Stimulated activated CD8-positive, alpha-beta memory T cell treated with anti-CD3 and anti-CD28 coated beads, Interleukin-2, amount 100 ng/mL, for 1 hour (primary cell): ENCODE measurements at places on chromosomes 5 and 9.

DNA sequence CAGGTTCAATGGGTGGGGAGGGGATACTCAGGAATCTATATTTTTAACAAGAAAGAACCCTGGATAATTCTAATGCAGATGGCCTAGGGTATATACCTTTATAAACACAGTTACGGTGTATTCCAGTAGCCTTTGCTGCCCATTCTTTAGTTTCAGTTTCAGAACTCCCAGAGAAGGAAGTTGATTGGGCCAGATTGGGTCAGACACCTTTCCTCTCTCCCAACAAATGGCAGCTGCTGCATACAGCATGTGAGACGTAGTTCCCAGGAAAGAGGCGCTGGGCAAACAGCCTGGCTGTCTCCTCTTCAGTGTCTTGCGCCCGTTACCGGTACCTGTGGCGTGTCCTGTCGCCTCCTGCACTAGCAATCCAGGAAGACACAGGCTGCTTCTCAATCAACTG, 20.4 kb downstream of the ACO1 start:
- DNase-seq = no peak

DNA sequence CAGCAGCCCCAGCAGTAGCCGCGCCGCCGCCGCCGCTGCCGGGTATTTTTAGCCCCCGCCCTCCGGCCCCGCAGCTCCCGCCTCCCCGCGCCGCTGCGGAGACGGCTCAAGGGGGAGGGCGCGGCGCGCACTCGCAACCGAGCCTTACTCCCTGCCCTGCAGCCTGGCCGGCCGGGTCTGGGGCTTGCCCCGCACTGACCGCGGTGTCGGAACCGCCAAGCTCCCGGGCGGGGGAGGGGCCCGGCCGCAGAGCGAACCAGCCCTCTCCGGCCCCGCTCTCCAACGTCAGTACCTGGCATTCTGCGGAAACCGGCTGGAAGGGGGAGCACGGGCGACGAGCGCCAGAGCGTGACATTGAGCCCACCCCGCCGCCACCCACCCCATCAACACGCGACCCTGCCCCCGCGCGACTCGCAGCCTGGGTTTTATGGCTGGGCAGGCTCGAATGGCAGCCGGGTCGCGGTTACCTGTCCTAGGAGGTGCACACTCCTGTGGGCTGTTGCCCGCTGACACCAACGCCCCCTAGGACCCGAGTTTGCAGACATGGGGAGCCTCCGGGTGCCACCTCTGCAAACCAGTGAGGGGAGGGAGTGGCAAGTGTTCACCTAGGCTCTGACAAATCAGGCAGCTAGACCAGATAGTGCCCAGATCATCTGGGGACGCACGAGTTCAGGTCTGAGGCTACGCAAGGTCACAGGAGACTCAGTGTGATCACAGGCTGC, at the start of gene ACSL6:
Gene ACSL6, minus strand, starts transcription at position 37 of the 722 bp plus-strand sequence. CDS start 105 bp downstream, outside the sequence.
- no peak for DNase-seq

DNA sequence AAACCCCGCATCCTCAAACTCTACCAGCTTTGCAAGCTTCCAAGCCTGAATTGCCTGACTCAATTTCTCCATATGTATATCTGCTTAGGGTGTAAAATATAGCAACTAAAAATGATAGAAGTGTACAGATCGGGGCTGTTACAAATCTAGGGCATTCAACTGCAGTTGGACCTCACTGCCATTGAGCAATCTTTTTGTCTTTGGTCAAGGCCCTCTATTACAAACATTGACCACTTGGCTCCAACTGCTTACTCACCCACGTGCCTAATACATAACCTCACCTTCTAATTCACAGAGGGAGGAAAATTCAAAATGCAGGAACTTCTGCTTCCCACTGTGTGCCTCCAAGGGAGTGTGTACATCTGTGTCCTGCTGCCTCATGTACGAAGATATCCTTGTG, 10.0 kb downstream of the LRRC70 start:
- DNase-seq = no peak

DNA sequence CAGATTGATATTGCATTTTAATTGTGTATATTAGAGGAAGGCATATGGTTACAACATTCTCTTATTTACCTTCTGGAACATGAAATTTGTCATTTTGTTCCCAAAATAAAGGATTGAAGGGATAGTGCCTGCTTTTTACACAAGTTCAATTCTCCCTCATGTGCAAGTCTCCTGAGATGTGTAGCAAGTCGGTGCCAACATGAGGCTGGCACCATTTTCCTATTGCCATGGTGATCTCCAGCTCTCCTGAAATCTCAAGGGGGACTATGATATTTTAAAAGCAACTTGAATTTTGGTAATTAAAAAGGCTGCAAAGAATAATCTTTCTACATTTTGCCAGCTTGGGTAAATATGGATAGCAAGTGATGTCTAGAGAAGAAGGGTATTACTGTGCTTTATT, 693.3 kb upstream of the WWC1 start:
- DNase-seq = no peak

GRCh38 chr9:2208991-2209390, 193.8 kb downstream of the SMARCA2 start:
- no peak for DNase-seq

DNA sequence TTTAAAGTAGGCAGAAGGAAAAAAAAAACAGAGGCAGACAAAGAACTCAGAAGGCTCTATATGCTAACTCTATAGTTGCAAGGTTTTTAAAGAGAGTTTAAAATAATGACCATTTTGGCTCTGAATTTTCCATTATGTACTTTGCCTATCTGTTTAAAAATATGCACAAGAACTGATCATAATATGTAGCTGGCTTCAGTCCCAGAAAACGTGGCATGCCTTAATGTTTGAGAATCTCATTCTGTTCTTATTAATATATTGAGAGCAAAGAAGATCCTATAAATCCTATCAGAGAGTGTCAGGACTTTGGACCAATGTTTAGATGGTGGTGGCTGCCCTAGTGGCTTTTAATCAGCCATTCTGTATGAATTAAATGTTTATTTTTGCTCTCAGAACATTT, 121.5 kb downstream of the JMY start:
- DNase-seq = no peak

DNA sequence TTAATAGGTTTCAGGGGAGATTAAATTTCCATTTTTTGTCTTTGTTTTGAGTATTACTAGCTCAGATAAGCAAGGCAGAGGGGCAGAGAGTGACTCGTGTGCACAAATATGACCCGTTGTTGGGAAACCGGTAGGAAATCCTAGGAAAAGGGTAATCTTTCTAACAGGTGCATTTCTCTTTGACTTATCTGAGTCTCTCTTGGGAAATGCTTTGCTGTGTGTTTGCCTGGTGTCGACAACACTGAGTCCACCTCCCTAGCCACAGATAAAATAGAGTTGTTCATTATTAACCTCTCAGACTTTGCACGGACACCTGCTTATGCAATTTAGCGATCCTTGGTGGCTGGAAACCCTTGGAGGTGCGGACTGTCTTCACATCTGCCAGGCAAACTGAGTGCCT, 164.2 kb downstream of the FGF1 start:
- DNase-seq = no peak

- no peak for DNase-seq
Observed at GRCh38 chr9:98062161-98062560, 5.6 kb downstream of the NANS start.

- no peak for DNase-seq
Observed at GRCh38 chr9:16206518-16206917, 653.7 kb downstream of the CCDC171 start.

DNA sequence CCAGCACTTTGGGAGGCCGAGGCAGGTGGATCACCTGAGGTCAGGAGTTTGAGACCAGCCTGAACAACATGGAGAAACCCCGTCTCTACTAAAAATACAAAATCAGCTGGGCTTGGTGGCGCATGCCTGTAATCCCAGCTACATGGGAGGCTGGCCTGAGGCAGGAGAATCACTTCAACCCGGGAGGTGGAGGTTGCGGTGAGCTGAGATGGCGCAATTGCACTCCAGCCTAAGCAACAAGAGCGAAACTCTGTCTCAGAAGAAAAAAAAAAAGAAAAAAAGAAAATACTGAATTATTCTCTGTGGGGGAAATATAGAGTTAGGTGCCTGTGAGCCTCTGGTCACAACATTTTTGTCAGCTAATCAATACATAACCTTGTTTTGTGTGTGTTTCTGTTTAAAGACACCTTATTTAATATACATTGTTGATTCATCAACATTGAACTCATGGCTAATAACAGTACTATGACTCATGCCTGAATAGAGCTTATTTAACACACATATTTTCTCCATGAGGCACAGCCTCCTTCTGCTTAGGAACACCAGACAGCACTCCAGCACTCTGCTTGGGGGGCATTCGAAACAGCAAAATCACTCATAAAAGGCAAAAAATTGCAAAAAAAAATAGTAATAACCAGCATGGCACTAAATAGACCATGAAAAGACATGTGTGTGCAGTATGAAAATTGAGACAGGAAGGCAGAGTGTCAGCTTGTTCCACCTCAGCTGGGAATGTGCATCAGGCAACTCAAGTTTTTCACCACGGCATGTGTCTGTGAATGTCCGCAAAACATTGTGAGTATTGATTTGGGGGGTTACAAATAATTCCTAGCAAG, at the start of gene IL31RA:
Gene IL31RA, plus strand, starts transcription at position 519 of the 836 bp plus-strand sequence. Its CDS starts 214 bp downstream, at position 733.
- DNase-seq = no peak

DNA sequence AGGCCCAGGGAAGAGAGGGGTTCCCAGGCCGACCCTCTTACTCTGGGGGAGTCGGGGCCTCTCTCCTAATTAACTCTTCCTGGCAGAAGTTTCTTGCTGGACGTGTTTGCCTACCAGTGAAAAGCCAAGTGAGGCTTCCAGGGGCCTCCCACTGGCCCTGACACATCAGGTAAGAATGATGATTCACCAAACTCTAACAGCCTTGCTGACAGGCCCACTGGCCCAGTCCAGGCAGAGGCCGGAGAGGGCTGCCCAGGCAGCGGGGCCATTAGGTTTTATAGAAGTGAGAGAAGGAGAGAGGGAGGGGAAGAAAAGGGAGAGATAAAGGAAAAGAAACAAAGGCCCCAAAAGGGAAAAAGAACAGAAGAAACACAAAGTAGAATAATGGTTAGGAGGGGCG, 50.8 kb upstream of the FOXE1 start:
- no peak for DNase-seq

GRCh38 chr9:1208157-1208556, 158.0 kb downstream of the DMRT2 start:
- no peak for DNase-seq

- DNase-seq = no peak
Observed at GRCh38 chr9:82588301-82589180, 474.4 kb downstream of the RASEF start.

DNA sequence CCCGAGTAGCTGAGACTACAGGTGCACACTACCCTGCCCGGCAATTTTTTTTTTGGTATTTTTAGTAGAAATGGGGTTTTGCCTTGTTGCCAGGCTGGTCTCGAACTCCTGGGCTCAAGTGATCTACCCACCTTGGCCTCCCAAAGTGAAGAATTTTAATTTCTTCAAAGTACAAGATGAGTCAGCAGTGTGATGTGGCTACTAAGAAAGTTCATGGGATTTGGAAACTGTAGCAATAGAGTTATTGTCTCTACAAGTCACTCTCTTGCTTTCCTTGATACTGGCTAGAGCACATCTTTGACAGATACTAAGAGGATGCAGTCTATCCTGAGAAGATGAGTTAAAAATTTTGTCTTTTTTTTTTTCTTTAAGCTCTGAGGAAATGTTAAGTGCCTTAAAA, 1.6 kb downstream of the CREB3 start:
- no peak for DNase-seq

DNA sequence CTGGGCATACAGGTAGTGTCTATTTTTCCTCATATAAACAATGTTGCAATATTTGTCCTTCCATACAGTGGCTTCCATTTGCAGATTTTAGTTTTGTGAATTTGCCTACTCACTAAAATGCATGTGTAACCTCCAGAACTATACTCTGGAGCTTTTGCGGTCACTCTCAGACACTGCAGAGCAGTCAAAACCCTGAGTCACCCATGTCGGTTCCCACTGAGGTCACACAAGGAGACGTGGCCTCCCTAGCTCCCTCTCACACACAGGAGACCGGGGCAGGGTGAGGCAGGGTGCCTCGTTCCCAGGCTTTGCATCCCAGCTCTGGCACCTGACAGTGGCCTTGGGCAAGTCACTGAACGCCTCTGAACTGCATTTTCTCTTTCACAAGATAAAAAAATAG, 55.5 kb upstream of the ZNF354A start:
- DNase-seq = no peak

DNA sequence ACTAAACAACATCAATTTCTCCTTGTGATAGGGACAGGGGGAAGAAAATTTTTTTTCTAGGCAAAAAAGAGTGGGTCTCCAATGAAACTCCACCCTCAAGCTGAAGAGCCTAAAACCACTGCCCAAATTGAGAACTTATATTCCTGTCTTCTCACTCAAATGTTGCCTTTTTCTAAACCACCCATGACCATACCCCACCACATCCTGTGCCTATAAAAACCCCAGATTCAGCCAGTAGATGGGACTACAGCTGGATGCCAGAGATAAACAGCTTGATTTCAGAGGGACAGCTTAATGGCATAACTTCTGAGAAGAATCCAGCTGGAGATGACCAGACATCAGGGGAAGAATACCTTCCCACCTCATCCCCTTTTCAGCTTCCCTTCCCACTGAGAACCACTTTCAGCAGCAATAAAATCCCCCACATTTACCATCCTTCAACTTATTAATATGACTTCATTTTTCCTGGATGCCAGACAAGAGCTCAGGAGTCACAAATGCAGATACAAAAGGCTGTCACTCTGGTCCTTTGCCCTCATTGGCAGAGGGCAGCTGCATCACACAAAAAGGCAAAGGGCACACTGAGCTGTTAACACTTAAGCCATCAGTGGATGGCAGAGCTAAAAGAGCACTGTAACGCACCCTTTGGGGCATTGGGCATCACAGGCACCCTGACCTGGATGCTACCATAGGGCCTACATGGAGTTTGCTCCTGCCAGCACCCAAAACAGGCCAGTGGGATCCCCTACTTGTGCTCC, 972.5 kb upstream of the CTNND2 start:
- DNase-seq = no peak

- DNase-seq = no peak
Observed at GRCh38 chr5:170450061-170450669, 53.7 kb upstream of the KCNIP1 start.

- DNase-seq = no peak
Observed at GRCh38 chr5:6505783-6506557, 57.3 kb downstream of the UBE2QL1 start.

GRCh38 chr9:4299005-4299795, 668 bp downstream of the GLIS3 start:
- no peak for DNase-seq

- no peak for DNase-seq
Observed at GRCh38 chr5:37833990-37834389, 5.9 kb downstream of the GDNF start.

DNA sequence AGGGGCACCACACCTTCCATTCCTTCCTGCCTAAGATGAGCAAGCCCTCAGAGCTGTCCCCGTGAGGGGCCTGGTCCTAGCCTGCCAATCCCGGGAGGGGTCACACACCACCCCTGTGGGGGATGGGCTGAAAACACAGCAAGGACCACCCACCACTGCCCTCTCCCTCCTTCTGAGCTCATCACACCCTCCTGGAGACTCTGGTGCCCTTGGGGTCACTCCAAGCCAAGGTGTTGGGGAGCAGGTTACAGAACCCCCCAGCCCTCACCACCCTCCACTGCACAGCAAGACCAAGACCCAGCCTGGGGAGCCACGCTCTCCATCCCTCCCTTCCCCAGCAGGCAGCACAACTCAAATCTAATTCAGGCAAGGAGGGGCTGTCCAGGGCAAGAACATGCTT, 60.5 kb upstream of the PPP1R26 start:
- no peak for DNase-seq

GRCh38 chr9:113181165-113181564, 30.4 kb downstream of the SLC31A2 start:
- no peak for DNase-seq
